ENCODE measurements at places on chromosomes 13 and 19. TPM values are rescaled to one million over a fixed set of nuclear protein-coding genes. Genes with fewer than 3 reads are reported as not detected.

The ZNF222 gene
- total RNA-seq: 3.6 TPM

The PLEKHA4 gene
- total RNA-seq: 4.3 TPM

The ZNF723 gene
- not detected for total RNA-seq

The ERICH6B gene
- not detected for total RNA-seq
